ENCODE measurements at places on chromosomes 2 and 18.

GRCh38 chr2:239700686-239701345 is 300.0 kb upstream of the HDAC4 start:
- no peak for DNase-seq

- no peak for DNase-seq
Measured at GRCh38 chr2:236994361-236994760, 91.3 kb upstream of the COPS8 start.

DNA sequence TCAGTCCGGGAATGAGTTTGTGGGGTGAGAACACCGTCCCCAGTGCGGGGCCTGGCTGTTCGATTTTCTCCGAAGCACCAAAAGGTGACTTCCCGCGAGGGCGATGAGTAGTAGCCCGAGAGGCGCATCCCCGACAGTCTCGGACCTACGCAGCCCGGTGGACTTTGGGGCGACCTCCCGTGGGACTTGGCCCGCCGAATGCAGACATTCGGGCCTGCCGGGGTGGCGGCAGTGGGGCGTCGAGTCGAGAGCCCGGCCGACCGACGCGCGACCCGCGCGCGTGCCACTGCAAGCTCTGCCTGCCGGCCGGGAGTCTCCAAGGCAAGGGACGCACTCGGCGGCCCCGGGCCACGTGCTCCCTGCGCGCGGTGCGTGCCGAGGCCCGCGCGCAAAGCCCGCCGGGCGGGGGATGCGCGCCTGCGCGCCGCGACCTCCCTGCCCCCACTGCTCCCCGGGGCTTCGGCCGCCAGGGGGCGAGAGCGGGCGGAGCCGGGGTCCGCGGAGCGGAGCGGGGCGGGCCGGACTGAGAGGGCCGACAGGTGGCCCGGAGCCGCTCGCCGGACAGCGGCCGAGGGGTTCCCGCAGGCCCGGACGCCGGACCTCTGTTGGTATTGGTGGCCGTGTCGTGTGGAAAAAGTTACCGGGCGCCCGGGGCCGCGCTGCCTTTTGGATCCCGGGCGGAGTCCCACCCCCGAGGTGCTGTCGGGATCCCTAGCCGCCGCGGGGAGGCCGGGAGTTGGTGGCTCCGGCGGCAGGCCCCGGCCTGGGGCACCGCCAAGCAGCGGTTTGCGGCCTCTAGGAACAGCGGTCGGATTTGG is 1.9 kb downstream of the PTMA start:
- DNase-seq, result peak; percentile 75

- no peak for DNase-seq
Measured at GRCh38 chr2:27493948-27494283, 1.1 kb downstream of the FNDC4 start.

GRCh38 chr2:175981551-175981950 is 20.5 kb downstream of the LNPK start:
- no peak for DNase-seq

DNA sequence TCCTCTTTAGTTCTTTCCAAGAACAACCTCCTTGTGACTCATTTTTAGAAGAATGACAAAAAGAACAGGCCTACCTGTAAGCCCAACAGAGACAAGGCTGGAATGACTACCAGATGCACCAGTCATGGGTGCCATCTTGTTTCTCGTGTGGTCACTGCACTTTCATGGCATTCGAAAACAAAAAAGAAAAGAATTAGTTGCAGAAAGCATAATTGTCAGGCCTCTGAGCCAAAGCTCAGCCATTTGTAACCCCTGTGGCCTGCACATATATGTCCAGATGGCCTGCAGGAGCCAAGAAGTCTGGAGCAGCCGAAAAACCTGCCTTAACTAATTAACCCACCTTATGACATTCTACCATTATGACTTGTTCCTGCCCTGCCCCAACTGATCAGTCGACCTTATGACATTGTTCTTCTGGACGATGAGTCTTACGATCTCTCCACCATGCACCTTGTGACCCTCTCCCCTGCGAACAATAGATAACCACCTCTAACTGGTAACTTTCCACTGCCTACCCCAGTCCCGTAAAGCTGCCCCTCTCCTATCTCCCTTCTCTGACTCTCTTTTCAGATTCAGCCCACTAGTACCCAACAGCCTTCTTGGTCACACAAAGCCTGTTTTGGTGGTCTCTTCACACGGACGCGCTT is 13.9 kb upstream of the BUB1 start:
- no peak for DNase-seq

- no peak for DNase-seq
Measured at GRCh38 chr2:127954857-127955256, 69.1 kb upstream of the AMMECR1L start.

DNA sequence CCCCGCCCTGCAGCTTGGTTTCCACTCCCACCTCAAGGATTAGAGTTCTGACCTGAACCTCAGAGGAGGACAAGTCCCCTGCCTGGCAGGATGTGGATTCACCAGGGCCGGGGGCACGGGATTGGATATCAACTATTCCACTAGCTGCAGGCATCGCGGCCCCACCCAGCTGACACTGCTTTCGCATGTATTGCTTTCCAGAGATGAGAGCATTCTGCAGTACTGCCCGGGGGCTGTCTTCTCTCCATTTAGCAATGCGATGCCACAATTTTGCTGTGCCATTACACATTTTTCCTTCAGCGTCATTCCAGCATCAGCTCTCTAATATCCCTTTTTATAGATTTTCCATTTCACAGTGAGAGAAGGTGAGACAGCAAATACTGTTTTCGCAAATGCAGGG is 42.0 kb downstream of the CTIF start:
- DNase-seq, result no peak

DNA sequence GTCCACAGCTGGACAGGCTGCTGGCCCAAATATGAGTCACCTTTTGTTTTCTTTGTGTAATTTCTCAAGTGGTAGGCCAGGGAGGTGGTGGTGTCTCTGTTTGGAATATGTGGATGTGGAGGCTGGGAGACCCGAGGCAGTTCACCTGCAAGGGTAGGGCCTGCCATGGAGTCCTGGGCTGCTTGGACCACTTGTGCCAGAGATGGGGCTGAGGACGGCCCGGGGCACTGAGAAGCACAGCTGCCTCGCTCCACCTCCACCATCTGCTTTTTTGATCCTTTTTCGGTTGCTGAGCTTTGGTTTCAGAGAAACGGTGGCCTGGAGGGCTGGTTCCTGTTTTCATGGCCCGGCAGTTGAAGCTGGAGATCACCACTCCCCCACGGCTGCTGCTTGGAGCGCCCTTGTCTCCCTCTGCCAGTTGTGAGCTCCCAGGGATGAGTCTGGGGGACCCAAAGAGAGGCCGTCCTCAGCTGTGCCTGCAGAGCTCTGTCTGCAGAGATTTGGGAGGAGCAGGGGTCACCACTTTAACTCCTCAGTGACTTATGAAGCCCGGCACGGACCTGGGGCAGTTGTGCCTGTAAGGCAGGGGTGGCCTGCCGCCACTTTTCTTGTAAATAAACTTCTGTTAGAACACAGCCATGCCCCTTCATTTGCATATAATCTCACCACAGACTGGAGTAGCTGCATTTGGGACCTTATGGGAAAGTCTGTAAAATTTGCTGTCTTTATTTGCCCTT is 67.6 kb upstream of the MCFD2 start:
- no peak for DNase-seq

GRCh38 chr2:69577467-69578197 is 65.9 kb downstream of the AAK1 start:
- DNase-seq, result no peak

GRCh38 chr2:114160263-114160981 is 270.5 kb downstream of the ACTR3 start:
- no peak for DNase-seq

GRCh38 chr18:6280211-6280743 is 134.4 kb downstream of the L3MBTL4 start:
- DNase-seq, result no peak

DNA sequence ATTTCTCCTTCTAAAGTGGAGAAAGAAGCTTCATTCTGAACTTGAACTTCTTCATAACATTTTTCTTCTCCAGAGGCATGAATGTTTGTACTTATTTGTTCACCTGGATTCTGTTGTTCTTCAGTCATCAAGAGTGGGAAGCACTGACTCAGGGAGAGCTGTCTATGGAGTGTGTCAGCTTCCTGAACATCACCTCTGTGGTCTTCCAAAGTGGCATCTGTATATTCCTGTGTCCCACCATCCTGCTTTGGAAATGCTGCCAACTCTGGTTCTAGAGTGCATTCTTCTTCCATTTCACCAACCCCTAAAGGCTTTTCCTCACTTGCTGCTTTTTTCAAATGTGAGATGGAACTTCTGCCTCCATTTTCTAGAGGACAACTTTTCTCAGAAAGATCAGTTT is 59.5 kb downstream of the TTN start:
- DNase-seq, result no peak

- no peak for DNase-seq
Measured at GRCh38 chr2:46066116-46066515, 231.1 kb upstream of the EPAS1 start.

DNA sequence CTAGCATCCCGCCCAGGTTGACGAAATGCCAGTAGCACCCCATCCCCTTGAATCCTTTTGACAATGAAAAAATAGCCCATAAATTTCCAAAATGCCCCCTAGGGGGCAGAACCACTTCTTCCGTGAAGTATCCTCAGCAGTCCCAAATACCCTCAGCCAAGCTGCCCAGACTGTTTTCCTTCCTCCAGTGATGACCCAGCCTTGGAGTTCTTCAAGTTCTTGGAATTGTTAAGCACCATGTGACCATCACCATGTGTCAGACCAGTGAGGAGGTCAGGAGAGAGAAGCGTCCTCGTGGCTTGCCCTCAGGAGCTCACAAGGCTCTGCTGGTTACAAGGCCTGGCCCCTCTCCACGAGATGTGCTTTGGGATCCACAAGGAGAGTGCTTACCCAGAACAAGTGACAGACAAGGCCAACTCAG is 1.4 kb upstream of the SLC23A3 start:
- DNase-seq, result no peak

DNA sequence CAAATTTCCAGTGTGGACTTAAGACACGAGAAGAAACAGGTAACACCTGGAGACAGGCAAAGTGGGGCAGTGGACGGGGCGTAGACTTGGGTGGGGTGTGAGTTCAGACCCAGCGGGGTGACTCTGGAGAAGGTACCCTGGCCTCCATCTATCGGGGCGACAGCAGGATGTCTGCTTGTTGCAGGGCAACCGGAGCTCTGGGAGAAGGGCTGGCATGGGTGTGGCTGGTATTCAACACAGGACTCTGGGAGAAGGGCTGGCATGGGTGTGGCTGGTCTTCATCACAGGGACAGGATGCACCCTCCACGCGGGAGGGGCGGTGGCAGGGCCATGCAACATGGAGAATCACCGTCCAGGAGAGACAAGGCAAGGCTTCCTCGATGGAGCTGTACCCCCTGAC is 198.5 kb downstream of the HDAC4 start:
- DNase-seq, result no peak

GRCh38 chr18:79385326-79385707 is 10.4 kb upstream of the NFATC1 start:
- DNase-seq, result no peak

DNA sequence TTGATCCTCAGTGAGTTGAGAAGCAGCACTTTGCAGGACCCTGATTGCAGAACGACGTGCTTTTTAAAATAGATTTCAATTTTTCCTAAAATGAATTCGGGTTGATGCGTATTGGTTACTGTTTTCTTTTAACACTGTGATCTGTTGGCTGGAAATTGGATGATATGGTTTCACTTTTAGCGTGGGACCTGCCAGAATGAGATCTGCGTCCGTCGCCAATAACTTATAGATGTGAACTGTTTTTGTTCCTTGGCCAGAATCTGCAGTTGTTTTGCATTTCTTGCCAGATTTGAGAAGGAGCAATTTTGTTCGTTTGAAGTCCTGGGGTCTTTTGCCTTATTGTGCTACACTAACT is 703 bp downstream of the UGGT1 start:
- peak; percentile 1 for DNase-seq

DNA sequence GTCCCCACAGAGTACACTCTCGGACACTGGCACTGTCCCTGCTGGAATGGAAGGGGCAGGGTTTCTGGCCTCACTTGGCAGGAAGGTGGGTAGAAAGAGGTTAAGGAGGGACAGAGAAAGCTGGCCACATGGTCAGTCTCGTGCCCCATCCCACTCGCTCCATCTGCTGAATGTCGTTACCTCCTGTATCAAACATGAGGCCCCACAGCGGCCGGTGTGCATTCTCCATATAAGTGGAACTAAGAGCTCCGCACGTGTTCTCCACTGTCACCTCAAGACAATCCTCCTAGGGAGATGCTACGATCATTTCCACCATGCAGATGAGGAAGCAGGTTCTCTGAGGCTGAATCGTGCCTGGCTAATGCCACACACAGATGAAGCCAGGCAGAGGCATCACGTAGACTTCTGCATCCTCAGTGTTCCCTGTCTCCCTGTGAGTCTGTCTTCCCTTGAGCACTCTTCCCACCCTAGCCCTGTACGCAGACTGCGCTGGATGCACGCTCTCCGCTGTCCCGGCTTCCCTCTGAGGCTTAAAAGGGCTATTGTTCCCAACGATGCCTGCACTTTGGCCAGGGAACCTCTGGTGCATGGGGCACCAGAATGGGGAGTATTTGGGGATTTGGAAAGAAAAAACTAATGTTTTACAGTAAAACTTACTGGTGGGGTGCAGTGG is 35.1 kb downstream of the MAL start:
- no peak for DNase-seq

- DNase-seq, result no peak
Measured at GRCh38 chr18:3236470-3236869, 11.1 kb upstream of the MYL12A start.

GRCh38 chr18:9627642-9628041 is 13.3 kb upstream of the PPP4R1 start:
- no peak for DNase-seq

GRCh38 chr2:218806346-218806978 is 24.5 kb downstream of the CYP27A1 start:
- DNase-seq, result no peak

GRCh38 chr2:233059797-233060500 is at the start of gene INPP5D:
Gene INPP5D, plus strand, starts transcription at chr2:233060342. Its CDS starts 137 bp downstream, at chr2:233060479.
- no peak for DNase-seq

DNA sequence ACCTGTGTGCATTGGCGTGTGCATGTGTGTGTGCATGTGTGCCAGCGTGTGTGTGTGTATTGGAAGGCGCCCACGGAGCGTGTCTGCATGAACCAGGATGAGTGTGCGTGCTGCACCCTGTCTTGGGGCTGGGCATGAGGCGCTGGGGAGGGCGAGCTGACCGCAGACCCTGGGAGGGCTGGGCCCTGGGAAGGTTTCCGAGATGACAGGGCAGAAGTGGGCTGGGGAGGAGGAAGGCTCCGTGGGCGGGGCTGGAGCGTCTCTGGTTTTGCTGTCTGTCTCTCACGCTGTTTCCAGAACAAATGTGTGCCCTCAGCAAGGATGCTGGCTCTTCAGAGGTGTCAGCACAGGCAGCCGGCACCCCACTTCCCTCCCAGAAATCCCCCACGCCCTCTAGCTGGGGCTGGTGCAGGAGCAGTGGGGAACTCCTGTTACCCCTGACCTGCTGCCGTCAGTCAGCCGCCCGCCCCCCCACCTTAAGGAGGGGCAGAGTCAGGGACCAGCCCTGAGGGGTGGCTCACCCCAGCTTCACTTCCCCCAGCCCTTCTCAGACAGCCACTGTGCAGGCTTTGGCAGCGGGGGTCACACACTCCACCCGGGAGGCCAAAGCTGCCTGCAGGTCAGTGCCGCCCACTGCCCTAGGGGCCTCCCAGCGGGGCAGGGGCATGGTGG is at the start of gene GPR35:
Gene GPR35, plus strand, starts transcription at position 531 of the 672 bp plus-strand sequence. CDS start 4,473 bp downstream, outside the sequence.
- DNase-seq, result peak; percentile 16

GRCh38 chr2:11930211-11930761 is 183.9 kb downstream of the LPIN1 start:
- no peak for DNase-seq
